Myocyte (in vitro differentiated cells): ENCODE measurements at places on chromosomes 2 and 18.

DNA sequence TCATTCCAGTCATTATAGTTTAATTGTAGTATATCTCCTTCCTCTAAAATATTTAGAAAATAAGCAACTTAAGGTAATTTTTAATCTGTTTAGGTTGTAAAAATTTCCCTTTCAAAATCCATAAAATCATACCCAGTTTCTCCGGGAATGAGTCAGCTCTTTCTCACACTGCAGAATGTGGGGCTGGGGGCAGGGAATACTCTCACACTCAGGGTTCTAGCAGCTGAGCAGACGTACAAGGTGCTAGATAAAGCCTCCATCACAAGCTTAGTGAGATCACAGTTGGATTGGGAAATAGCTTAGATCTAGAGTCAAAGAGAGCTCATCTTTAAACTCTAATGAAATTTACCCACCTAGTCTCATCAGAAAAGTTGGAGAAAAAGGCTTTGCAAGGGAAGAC is 79.9 kb upstream of the FAM237A start:
- peak; percentile 3 for DNase-seq

DNA sequence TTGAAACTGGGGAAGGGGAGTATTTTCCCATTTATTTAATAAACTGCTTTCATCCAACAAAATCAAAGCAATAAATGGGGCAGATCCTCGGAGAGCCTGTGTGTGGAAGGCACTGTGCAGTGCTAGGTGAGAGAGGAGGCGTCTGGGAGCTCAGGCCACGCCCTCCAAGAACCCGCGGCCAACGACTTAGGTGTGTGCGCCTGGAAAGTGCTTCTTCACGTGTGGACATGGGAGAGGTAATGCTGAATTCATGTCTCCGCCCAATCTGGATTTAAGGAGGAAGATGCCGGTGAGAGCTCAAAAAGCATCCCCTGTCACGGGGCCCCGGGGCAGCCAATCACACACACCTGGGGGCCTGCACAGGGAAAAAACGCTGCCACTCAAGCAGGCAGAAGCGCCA is 77.4 kb downstream of the HDAC4 start:
- DNase-seq: no peak

GRCh38 chr18:57834616-57835015 is 31.5 kb upstream of the ATP8B1 start:
- no peak for DNase-seq

DNA sequence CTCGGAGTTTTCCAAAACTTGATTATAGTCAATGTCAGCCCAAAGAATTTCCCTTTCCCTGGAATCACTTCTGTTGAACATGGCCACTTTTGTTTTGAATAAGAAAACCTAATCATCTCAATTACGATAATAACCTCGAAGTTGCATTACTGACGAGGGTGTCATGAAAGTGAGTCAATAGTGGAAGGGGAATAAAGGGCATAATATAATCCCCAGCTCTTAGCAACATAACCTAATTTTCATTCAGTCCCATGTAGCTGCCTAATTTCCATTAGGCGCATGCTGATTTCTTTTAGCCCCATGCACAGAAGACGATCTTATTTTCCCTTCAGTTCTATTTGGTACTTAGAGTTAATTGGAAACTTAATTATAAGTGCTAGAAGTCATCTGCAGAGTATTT is 51.1 kb upstream of the RAPH1 start:
- no peak for DNase-seq

- no peak for DNase-seq
These were observed 95.9 kb upstream of the ACKR3 start for GRCh38 chr2:236473691-236474090.

DNA sequence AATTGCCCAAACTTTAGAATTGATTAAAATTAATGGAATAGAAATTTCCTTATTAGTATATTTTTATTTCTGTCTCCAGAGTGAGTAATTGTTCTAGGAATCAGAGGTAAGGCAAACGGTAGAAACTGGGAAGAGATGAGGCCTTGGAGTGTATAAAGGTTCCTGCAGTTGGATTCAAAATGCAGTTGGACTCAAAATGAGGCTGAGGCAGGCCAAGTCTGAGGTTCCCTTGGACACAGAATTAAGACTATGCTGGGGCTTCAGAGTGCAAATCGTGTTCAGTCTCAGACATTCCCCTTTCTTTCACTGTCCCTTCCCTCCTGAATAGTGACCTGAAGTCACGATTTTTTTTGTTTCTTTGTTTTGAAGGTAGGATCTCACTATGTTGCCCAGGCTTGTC is 746.9 kb upstream of the NRXN1 start:
- no peak for DNase-seq

DNA sequence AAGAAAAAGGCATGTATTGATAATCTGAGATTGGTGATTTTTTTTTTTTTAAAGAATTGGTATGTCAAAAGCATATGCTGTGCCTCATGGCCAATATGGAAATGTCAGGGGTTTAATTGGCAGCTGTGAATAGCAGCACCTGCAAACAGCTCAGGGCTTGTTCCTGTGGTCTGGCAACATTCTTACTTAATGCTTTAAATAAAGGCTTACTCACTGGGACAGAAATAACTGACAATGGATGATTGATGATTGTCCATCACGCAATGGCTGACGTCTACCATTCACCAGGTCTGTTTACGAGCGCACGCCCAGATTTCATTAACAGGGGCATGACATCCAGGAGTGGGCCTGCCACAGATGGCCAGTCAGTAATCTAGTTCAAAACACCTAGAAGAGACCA is 66.7 kb downstream of the ETAA1 start:
- DNase-seq: peak; percentile 88

GRCh38 chr2:144998435-144998834 is 478.5 kb upstream of the ZEB2 start:
- DNase-seq: no peak

- no peak for DNase-seq
These were observed 147.2 kb downstream of the ASB1 start for GRCh38 chr2:238573916-238574315.

GRCh38 chr18:51621113-51621863 is 423.8 kb upstream of the MEX3C start:
- peak; percentile 4 for DNase-seq
